Activated CD4-positive, alpha-beta memory T cell treated with anti-CD3 and anti-CD28 coated beads, Interleukin-2, amount 10 ng/mL, durations not matched to agents 7 days and 5 days (primary cell): ENCODE measurements at places on chromosomes 16 and 17. TPM values are rescaled to one million over a fixed set of nuclear protein-coding genes. Genes with fewer than 3 reads are reported as not detected.

KRTAP4-1 gene
- not detected for total RNA-seq

TVP23A gene
- total RNA-seq, result not detected

TBC1D3G gene
- total RNA-seq, result not detected

DNA sequence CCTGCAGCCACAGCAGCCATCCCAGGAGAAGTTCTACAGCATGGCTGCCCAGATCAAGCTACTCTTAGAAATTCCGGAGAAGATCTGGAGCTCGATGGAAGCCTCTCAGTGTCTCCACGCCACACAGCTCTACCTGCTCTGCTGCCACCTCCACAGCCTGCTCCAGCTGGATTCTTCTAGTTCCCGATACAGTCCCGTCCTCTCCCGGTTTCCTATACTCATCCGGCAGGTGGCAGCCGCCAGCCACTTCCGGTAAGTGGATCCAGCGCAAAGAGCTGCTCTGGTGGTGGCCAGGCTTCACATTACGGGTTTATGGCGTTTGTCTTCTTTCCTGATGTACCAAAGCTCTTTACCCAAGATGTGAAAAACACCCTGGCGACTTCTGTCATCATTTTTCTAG is 3.6 kb downstream of the COG1 start:
- H3K36me3 ChIP-seq, result peaks cover 56% of the 10 kb centered on the region
- peaks cover 25% of the 10 kb centered on the region for H3K4me1 ChIP-seq
- H3K27ac ChIP-seq, result no peak overlapping the region
- no peak for DNase-seq

DNA sequence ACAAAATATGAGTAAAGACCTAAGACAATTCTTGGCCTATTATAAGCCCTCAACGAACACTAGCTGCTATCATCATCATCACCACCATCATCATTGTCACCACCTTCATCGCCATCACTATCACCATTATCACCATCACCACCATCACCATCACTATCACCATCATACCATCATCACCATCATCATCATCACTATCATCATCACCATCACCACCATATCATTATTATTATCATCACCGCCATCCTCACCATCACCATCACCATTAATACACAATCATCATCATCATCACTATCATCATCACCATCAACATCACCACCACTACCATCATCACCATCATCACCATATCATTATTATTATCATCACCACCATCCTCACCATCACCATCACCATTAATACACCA is 82.5 kb downstream of the RGS9 start:
- H3K36me3 ChIP-seq, result peaks cover 4% of the 10 kb centered on the region
- no peaks in the 10 kb centered on the region for H3K4me1 ChIP-seq
- no peak overlapping the region for H3K4me3 ChIP-seq
- no peak for DNase-seq
- H3K27me3 ChIP-seq, result peaks cover 22% of the 10 kb centered on the region

GRCh38 chr17:36851250-36851649 is 86.0 kb upstream of the LHX1 start:
- peaks cover 30% of the 10 kb centered on the region for H3K4me1 ChIP-seq
- no peak overlapping the region for H3K27ac ChIP-seq
- DNase-seq, result no peak
- H3K4me3 ChIP-seq, result no peak overlapping the region
- peaks cover 9% of the 10 kb centered on the region for H3K27me3 ChIP-seq

DNA sequence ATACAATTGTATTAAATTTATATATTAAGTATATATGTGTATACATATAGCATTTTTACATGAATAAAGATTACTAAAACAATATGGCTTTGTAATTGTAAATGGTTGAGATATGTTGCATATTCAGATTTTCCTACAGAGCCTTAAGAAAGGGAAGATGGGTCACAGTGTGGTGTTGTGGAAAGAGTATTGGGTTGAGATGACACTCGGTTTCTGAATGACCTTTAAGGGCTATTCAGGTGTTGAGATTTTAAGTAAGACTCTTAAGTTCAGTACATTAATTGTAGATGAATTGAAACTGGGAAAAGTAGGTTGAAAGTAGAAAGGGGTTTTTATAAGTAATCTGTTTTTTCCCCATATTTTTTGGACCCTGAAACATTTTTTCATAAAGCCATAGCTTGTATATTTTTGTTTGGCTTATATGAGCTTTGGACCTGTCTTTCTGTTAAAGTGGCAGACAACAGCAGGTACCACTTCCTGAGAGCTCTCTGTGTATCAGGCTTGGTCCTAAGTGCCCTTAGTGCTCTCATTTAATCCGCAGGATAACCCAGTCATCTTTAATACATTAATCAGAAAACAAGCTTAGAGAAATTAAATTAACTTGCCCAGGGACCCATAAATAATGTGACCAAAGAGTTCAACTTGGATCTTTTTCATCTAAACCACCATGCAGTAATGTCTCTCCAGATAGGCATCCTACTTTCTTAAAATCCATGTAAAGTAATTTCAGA is 48.5 kb upstream of the MRC2 start:
- H3K27ac ChIP-seq, result no peak overlapping the region
- H3K36me3 ChIP-seq, result peaks cover 68% of the 10 kb centered on the region
- no peak for DNase-seq
- no peaks in the 10 kb centered on the region for H3K27me3 ChIP-seq

DNA sequence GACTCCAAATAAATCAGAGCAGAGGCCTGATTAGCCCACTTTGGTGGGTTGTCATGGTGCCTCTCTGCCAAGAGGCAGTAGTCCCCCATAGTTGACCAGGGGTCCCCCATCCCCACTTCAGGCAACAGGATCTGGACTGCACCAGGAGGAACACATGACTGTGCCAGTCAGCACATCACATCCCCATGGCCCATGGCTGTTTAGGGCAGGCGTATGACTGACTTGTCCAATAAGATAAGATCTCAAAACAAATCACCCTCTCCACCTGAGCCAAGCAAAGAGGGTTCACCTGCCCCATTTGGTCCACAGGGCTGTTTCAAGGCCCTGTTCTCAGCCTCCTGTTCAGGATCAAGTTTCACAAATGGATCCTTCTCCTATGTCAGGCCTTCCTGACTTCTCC is 93.3 kb downstream of the C16orf78 start:
- H3K4me1 ChIP-seq, result peaks cover 26% of the 10 kb centered on the region
- no peaks in the 10 kb centered on the region for H3K36me3 ChIP-seq
- no peak overlapping the region for H3K27ac ChIP-seq
- peaks cover 4% of the 10 kb centered on the region for H3K27me3 ChIP-seq
- H3K4me3 ChIP-seq, result no peak overlapping the region

DNA sequence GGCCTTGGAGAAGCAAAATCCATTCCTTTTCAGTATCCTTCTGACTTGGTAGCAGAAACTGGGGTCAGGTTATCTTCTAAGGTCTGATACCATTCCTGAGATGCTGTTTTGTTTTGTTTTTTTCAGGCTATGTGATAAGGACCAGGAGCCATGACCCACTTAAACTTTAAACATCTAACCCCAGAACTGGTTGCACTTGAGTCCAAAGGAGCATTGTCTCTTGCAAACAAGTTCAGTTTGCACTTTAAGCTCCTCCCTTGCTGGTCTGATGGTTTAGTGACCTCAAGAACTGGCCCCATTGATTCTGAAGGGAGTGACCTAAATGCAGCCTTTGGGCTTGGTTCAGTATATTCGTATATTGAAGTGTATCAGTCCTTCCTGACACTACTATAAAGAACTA is 75.2 kb downstream of the ERCC4 start:
- no peak overlapping the region for H3K4me3 ChIP-seq
- peaks cover 6% of the 10 kb centered on the region for H3K4me1 ChIP-seq
- H3K27me3 ChIP-seq, result no peaks in the 10 kb centered on the region
- no peaks in the 10 kb centered on the region for H3K36me3 ChIP-seq
- H3K27ac ChIP-seq, result no peak overlapping the region

DNA sequence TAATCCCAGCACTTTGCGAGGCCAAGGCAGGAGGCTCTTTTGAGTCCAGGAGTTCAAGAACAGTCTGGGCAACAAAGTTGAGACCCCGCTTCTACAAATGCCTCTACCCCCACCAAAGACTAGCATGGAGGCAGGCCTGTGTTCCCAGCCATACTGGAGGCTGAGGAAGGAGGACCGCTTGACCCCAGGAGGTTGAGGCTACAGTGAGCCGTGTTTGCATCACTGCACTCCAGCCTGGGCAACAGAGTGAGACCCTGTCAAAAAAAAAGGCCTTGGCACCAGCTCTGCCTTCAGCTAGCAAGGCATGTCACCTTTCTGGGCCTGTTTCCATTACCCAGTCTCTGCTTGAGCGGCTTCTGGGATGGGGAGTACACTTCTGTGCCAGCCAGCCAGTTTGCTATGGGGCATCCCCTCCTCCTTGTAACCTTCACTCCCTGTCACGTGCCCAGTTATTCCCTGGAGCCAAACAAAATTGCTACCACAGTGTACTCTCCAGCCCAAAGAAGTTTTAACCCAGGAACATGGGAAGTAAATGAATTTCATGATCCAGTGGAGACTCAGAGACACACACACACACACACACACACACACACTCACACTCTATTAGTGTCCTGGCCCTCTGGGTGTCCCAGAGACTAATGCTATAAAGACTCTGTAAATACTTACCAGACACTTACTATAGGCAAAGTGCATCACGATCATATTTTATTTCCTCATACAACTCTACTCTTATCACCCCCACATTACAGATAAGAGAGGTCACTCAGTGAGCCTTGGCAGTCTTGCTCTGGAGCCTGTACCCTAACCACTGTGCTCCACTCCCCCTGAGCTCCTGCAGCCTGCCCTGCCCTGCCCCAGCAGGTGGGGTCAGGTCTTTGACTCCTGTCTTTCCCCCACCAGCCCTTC is 2.5 kb downstream of the CISD3 start:
- no peak for DNase-seq
- peaks cover 63% of the 10 kb centered on the region for H3K4me1 ChIP-seq
- peaks cover 32% of the 10 kb centered on the region for H3K36me3 ChIP-seq
- H3K4me3 ChIP-seq, result peak overlapping the region; percentile 99
- H3K27me3 ChIP-seq, result no peaks in the 10 kb centered on the region
- H3K27ac ChIP-seq, result peak overlapping the region; percentile 73

- DNase-seq, result no peak
- peaks cover 55% of the 10 kb centered on the region for H3K36me3 ChIP-seq
- no peaks in the 10 kb centered on the region for H3K27me3 ChIP-seq
Observed at GRCh38 chr16:27408602-27409031, 6.6 kb downstream of the IL21R start.

GRCh38 chr16:228852-229730 is at the start of gene LUC7L:
LUC7L (minus strand) TSS chr16:229449; CDS start chr16:229339, 110 bp downstream.
- H3K4me1 ChIP-seq, result peaks cover 34% of the 10 kb centered on the region
- peaks cover 30% of the 10 kb centered on the region for H3K36me3 ChIP-seq
- H3K27ac ChIP-seq, result peak within 1 kb of the TSS; percentile 87
- DNase-seq, result peak; percentile 86

GRCh38 chr17:17527956-17528500 is 31.8 kb upstream of the RASD1 start:
- H3K36me3 ChIP-seq, result no peaks in the 10 kb centered on the region
- H3K27me3 ChIP-seq, result no peaks in the 10 kb centered on the region
- H3K4me3 ChIP-seq, result no peak overlapping the region
- no peak for DNase-seq

DNA sequence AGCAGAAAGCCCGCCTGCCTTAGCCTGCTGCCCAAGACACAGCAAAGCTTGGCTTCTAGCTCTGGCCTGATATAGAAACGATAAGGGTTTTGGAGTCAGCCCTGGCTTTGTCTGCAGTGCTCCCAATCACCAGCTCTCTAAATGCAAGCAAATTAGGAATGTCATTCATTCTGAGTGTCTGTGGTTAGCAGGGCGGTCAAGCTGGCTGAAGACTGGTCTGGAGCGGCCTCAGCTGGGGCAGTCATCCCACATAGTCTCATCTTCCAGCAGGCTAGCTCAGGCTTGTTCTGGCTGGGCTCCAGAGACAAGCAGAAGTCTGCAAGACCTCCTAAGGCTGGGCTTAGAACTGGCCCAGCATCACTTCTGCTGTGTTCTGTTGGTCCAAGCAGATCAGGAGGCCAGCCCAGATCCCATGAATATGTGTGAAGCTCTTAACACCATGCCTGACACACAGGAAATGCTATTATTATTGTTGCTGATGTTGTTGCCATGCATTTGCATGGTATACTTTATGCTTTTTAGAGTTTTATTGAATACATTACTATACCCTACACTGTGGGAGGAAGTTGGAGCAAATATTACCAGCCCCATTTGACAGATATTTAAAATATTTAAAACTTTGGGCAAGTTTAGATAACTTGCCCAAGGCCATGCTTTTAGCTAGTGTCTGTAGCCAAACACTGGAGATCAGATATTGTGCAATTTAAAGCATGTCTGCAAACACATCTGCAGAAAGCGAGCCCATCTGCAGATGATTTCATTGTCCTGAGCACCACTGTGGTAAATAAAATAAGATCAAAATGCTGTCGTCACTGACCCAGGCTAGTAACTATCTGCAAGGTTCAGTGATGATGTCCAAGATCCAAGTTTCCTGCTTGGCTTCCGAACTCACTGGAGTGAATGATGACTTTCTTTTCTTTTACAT is 24.8 kb downstream of the TMC7 start:
- H3K4me1 ChIP-seq, result no peaks in the 10 kb centered on the region
- H3K36me3 ChIP-seq, result no peaks in the 10 kb centered on the region
- H3K4me3 ChIP-seq, result no peak overlapping the region

- no peak overlapping the region for H3K27ac ChIP-seq
- H3K4me1 ChIP-seq, result no peaks in the 10 kb centered on the region
- H3K4me3 ChIP-seq, result no peak overlapping the region
- no peaks in the 10 kb centered on the region for H3K36me3 ChIP-seq
- DNase-seq, result no peak
- peaks cover 18% of the 10 kb centered on the region for H3K27me3 ChIP-seq
Observed at GRCh38 chr17:55632893-55633292, 89.8 kb downstream of the TMEM100 start.

DNA sequence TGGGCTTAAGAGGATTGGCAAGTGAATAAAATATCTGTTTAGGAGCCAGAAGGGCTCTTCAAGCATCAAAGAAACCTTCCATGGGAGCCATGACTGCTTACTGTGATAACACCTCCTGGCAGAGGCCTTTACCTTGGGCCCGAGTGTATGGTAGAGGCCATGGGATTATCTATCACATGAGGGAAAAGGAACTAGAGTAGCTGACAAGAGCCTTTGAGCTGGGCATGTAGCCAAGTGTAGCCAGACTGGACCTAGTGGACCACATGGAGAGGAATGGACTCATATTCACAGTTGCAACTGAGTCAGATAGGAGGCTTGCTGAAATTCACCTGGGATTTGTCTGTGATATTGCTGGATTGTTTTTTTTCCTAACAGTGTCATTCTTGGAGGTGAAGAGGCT is 276.0 kb upstream of the ZFHX3 start:
- H3K27me3 ChIP-seq, result no peaks in the 10 kb centered on the region
- H3K4me3 ChIP-seq, result no peak overlapping the region
- no peak for DNase-seq
- no peak overlapping the region for H3K27ac ChIP-seq
- no peaks in the 10 kb centered on the region for H3K4me1 ChIP-seq

GRCh38 chr17:80652756-80653330 is 108.2 kb downstream of the RPTOR start:
- H3K4me1 ChIP-seq, result peaks cover 49% of the 10 kb centered on the region
- no peak overlapping the region for H3K4me3 ChIP-seq
- H3K27ac ChIP-seq, result peak overlapping the region; percentile 32

DNA sequence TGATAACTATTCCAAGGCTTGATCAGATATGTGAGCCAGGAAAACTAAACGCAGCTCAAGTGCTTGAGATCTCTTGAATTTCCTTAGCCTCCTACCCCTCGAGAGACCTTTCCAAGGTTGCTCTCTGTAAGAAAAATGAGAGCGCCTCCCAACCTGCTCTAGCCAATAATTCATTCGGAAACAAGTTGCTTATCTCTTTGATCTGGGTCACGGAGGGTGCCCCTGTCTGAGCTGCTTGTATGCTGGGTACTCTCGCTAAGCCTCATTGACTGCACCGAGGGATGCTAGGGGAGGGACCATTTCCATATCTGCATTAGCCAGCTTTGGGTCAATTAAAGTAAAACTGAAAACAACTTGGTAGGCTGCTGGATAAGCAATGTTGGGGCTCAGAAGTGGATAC is 70.1 kb upstream of the SHISA6 start:
- no peaks in the 10 kb centered on the region for H3K27me3 ChIP-seq
- H3K4me3 ChIP-seq, result no peak overlapping the region
- no peaks in the 10 kb centered on the region for H3K36me3 ChIP-seq
- no peaks in the 10 kb centered on the region for H3K4me1 ChIP-seq
- DNase-seq, result no peak
- H3K27ac ChIP-seq, result no peak overlapping the region
